Mesendoderm (in vitro differentiated cells): ENCODE measurements at places on chromosomes 6 and 20.
A peak's percentile ranks its signal among the peaks of the same experiment; 100 is the strongest.

GRCh38 chr6:30480536-30481156, 8.7 kb upstream of the HLA-E start:
- peaks cover 11% of the 10 kb centered on the region for H3K27me3 ChIP-seq
- no peak overlapping the region for H3K4me3 ChIP-seq
- no peaks in the 10 kb centered on the region for H3K4me1 ChIP-seq
- no peaks in the 10 kb centered on the region for H3K36me3 ChIP-seq
- no peak for DNase-seq
- H3K27ac ChIP-seq: no peak overlapping the region

DNA sequence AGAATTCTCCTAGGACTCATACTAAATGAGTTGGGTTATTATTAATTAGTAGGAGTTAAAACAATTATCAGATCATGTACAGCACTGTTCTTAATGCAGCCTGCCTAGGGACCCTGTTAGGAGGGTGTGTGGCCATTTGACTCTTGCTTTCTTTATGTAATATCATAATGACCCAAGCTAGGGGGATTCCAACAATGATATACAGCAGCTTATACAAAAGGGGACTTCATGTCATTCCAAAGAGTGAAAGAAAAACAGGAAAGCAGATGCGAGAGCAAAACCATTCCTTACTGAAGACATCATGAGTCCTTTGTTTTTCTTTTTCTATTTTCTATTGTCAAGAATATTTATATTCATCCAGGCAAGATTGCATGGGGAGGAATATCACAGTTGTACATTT, 455.2 kb downstream of the PLCB1 start:
- no peaks in the 10 kb centered on the region for H3K27me3 ChIP-seq
- no peak for DNase-seq
- no peaks in the 10 kb centered on the region for H3K36me3 ChIP-seq
- H3K4me1 ChIP-seq: no peaks in the 10 kb centered on the region
- no peak overlapping the region for H3K27ac ChIP-seq

- no peaks in the 10 kb centered on the region for H3K36me3 ChIP-seq
- no peak overlapping the region for H3K27ac ChIP-seq
- H3K4me1 ChIP-seq: no peaks in the 10 kb centered on the region
- no peaks in the 10 kb centered on the region for H3K27me3 ChIP-seq
- no peak for DNase-seq
Measured at GRCh38 chr20:21286775-21287174, 16.4 kb upstream of the XRN2 start.

DNA sequence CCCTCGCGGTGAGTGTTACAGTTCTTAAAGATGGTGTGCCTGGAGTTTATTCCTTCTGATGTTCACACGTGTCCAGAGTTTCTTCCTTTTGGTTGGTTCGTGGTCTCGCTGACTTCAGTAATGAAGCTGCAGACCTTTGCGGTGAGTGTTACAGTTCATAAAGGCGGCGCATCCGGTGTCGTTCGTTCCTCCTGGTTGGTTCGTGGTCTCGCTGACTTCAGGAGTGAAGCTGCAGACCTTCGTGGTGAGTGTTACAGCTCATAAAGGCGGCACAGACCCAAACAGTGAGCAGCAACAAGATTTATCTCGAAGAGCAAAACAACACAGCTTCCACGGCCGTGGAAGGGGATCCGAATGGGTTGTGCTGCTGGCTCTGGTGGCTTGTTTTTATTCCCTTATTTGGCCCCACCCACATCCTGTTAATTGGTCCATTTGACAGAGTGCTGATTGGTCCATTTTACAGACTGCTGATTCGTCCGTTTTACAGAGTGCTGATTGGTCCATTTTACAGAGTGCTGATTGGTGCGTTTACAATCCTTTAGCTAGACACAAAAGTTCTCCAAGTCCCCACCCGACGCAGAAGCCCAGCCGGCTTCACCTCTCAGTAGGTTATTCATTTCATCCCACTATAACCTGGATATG, 48.2 kb upstream of the ARG1 start:
- H3K4me3 ChIP-seq: no peak overlapping the region
- H3K27me3 ChIP-seq: no peaks in the 10 kb centered on the region
- no peak overlapping the region for H3K27ac ChIP-seq
- no peaks in the 10 kb centered on the region for H3K4me1 ChIP-seq
- H3K36me3 ChIP-seq: no peaks in the 10 kb centered on the region

GRCh38 chr6:129621252-129621651, 88.7 kb downstream of the ARHGAP18 start:
- H3K4me3 ChIP-seq: no peak overlapping the region
- DNase-seq: peak; percentile 67
- H3K36me3 ChIP-seq: no peaks in the 10 kb centered on the region
- no peaks in the 10 kb centered on the region for H3K4me1 ChIP-seq
- no peak overlapping the region for H3K27ac ChIP-seq

GRCh38 chr6:125485757-125486156, 184.0 kb upstream of the HDDC2 start:
- H3K4me1 ChIP-seq: no peaks in the 10 kb centered on the region
- no peak overlapping the region for H3K27ac ChIP-seq
- DNase-seq: no peak
- no peaks in the 10 kb centered on the region for H3K36me3 ChIP-seq

DNA sequence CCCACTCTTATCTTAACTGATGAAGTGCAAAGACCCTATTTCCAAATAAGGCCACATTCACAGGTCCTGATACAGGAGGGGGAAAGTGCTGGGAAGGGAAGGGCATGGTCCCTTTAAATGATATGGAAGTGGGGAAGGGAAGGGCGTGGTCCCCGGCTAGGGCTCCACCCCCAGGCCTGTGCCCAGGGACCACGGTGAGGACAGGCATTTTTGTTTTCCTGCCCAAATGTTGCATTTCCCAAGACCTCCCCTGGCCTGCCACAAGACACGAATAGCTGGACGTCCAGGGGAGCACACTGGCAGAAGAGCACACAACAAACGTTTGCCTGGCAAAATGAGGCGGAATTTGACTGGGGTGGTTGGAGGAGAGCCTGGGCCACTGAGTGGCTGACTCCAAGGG, 16.1 kb upstream of the HFE start:
- no peak for DNase-seq
- no peaks in the 10 kb centered on the region for H3K36me3 ChIP-seq
- H3K4me1 ChIP-seq: no peaks in the 10 kb centered on the region
- H3K4me3 ChIP-seq: no peak overlapping the region
- H3K27ac ChIP-seq: no peak overlapping the region

GRCh38 chr20:24382743-24383142, 86.7 kb upstream of the SYNDIG1 start:
- H3K4me1 ChIP-seq: peaks cover 2% of the 10 kb centered on the region
- no peak overlapping the region for H3K4me3 ChIP-seq
- H3K27ac ChIP-seq: no peak overlapping the region
- no peaks in the 10 kb centered on the region for H3K27me3 ChIP-seq

DNA sequence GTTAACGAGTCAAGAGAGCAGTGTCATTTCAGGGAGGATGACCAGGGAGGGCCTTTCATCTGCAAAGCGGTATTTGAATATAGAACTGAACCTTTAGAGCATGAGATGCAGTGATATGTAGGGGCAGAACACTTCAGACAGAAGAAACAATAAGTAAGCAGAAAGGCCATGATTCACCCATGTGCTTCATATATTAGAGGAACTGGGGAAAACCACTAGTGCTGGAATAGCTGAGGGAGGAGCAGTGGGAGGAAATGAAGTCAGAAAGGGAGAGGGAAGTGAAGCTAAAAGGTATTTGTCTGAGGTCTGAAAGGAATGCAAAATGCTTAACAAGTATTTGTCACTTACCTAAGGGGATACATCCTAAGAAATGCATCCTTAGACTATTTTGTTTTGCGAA, 391.2 kb downstream of the ADGRB3 start:
- no peaks in the 10 kb centered on the region for H3K4me1 ChIP-seq
- H3K36me3 ChIP-seq: no peaks in the 10 kb centered on the region
- H3K4me3 ChIP-seq: no peak overlapping the region
- H3K27ac ChIP-seq: no peak overlapping the region
- H3K27me3 ChIP-seq: no peaks in the 10 kb centered on the region

- no peak for DNase-seq
- peaks cover 8% of the 10 kb centered on the region for H3K4me1 ChIP-seq
- H3K27ac ChIP-seq: no peak overlapping the region
- H3K27me3 ChIP-seq: no peaks in the 10 kb centered on the region
- no peak overlapping the region for H3K4me3 ChIP-seq
Measured at GRCh38 chr6:138239774-138240173, 21.5 kb upstream of the PBOV1 start.
